Memory B cell (primary cell): ENCODE measurements at places on chromosomes 1 and 21.

DNA sequence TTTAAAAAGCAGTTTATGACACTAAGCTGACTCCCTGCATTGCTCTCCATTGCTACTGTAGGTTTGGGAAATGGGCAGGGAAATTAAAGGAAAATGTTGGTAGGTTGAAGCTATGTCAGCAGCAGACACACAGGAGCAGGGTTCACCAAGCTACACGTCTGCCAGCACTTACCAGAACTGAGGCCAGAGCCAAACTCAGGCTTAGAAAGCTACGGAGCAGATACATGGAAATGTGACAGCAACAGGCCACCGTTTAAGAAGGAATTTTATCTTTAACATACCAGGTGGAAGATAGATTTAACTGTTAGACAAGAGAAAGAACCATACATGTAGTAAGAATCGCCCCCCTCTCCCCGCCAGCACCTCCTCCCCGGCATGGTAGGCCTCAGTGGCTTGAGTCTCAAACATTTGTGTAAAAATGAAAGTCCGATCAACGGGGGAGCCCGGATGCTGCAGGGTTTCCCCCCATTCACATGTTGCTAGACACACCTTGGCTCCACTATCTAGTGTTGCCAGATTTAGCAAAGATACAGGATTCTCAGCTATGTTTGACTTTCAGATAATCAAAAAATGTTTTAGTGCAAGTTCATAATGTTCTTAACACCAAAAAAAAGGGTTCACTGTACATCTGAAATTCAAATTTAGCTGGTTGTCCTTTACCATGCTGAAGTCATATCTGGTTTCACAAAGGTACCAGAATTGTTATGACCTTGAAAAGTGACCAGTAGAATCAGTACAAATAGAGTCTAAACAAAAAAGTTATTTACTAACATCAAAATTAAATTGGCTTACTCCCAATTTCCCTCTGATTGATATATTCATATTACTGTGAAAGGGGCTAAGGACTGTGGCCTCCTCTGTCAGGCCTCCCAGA lies 6.7 kb downstream of the OR2T11 start:
- no peak for DNase-seq

- DNase-seq = no peak
Observed at GRCh38 chr1:153393926-153394325, 3.1 kb upstream of the S100A8 start.

- no peak for DNase-seq
Observed at GRCh38 chr1:58466630-58467241, 79.8 kb downstream of the OMA1 start.

GRCh38 chr1:52634111-52634510 lies 1.1 kb downstream of the SHISAL2A start:
- no peak for DNase-seq

DNA sequence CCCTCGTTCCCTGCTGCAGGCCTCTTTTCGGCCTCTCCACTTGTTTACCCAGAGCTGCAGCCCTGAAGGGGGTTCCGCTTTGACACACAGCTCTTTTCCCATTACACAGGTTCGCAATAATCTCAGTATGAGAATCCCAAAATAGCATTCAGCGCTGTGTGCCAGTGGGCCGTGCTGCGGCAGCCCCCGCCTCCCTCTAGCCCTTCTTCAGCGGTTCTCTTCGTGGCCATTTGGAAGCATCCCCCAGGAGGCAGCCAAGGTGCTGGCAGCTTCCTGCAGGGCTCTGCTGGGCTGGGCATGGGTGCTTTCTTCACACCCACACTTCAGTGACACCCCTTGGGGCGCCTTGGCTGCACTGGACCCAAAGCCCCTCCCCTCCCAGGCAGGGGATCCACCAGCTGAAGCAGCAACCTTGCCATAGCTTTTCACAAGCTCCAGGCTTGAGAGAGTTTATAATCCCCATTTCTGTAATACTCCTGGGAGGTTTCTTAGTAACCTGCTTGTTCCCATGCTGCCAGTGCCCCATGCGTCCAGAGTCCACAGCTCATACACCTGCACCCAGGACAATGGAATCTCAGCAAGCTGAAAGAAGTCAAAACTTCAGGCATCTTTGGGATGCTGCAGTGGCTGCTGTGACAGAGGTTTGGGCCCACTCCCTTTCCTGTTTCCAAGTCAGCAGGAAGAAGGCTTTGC lies 8.1 kb downstream of the NCF2 start:
- no peak for DNase-seq

- no peak for DNase-seq
Observed at GRCh38 chr1:232172563-232172962, 457.4 kb downstream of the SIPA1L2 start.

GRCh38 chr1:63882048-63882704 lies 108.4 kb downstream of the ROR1 start:
- DNase-seq = no peak

GRCh38 chr1:21217812-21218596 lies 41.3 kb upstream of the EIF4G3 start:
- peak; percentile 9 for DNase-seq

- DNase-seq = no peak
Observed at GRCh38 chr1:204307334-204307883, 52.3 kb downstream of the PLEKHA6 start.

DNA sequence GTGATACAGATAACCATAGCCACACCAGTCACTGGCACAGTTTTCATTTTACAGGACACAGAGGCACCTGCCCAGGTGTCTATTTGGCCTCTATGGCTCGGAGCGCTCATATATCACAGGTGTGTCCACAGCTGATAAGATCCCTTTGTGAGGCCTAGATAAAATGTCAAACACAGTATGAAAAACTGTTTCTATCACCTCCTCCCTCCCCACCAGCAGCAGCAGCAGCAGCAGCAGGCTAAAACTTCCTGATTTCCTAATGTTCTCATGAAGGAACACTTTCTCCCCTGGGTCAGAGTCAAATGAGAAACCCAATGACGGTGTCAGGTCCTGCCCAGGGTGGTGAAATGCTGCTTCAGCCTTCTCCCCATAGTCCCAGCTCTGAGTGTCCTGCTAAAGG lies 24.4 kb downstream of the ELAPOR1 start:
- DNase-seq = no peak

DNA sequence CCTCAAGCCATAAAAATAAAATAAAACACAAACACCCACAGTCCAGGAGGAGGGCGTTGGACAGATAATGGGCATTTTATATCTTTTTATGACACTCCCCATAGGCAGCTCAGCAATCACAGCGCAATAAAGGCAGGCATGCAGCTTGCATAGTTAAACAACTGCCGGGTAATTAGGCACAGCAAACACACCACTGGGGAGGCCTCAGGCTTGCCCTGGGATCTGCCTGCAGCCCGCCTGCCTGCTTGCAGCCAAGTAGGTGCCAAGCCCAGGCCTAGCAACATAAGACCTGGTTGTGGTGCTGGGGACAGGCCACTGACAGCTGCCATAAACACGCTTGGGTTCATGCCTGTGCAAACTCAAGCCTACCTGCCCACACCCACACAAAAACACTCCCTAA lies 54.2 kb downstream of the DMAP1 start:
- DNase-seq = no peak

DNA sequence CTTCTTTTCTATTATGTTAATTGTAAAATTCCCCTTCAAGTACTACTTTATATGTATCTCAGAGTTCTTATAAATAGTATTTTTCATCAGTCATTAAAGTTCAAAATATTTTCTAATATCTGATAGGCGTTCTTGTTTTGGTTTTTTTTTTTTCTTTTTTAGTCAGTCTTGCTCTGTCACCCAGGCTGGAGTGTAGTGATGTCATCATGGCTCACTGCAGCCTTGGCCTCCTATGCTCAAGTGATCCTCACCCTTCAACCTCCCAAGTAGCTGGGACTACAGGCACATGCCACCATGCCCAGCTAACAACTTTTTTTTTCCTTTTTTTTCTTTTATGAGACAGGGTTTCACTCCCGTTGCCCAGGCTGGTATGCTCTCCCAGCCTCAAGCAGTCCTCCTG lies 27.3 kb downstream of the AGMAT start:
- DNase-seq = no peak

DNA sequence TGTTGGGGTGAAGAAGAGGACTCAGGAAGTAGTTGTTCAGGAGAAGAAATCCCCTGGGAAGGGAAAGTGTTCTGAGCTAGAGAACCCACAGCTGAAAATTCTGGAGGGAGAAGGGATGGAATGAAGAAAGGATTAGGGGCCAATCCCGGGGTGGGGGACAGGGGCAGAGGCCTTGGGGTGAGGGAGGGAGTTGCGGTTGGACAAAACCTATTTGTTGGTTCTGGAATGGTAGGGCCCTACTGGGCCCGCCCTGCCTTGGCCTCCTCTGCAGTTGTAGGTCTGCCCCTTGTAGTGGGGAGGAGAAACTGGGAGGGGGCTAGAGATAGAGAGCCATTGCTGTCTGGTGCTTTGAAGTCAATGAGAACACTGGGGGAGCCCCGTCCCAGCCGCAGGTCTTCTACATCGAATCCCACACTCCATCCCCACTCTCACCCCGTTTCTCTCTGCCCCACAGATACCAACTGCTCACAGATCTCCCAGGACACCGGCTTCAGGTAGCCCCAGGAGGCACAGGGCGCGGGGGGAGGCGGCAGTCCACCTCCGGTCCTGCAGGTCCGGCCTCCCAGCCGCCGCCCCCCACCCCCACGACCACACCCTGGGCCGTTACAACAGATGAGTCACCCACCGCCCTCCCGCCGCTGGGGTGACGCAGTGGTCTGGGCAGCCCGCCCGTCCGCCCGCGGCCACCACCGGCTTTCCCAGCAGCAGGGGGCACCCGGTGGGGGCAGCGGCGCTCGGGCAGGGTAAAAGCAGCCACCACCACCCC lies 1.1 kb downstream of the TAGLN2 start:
- DNase-seq = peak; percentile 73

DNA sequence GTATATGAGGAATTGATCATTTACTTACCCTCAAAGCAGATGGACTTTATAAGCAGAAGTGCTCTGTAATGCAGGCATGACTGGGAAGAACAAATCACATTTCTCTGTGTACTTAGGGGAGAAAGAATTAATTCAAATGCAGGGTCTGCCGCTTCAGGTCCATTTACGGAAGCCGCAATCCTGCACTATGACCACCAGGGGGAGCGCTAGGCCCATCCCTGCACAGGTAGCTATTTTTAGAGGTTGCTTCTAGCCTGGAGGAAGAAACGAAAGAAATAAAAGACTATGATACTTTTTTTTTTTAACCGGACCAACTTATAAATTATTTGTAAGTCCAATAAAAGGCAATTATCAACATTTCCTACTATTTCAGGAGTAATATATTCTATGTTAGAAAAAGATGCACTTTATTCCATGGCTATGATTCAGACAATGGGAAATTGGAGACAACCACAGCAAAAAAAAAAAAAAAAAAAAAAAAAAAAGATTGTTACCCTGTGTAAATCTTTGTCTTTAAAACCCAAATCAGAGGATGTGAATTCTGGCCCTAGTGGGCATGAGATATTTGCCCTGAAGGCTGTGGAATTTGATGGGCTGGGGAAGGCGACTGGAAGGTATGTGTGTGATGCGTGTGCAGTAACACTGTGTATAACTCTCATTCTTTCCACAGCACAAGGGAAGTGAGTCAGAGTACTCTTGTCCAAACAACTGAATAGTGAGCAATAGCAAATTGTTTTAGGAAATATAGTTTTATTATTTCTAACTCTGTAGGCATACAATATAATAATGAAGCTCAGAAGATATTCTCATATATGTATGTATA lies 12.9 kb upstream of the FYB2 start:
- peak; percentile 63 for DNase-seq

DNA sequence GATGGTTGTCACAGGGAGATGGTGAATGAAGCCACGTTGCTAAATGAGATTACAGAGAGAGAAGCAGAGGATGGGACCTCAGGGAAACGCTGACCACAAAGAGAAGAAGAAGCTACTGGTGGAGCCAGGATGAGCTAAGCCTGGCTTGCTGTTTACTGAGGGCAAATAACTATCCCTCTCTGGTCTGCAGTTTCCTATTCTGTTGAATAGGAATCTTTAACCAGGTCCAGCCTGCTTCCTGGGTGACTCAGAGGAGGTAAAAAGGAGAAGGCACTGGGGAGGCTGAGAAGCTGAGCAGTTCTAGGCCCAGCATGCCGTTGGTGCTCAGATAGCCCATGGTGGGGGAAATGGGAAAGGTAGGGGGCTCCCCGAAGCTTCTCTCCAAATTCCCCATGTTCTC lies 29.6 kb downstream of the DMBX1 start:
- DNase-seq = no peak

DNA sequence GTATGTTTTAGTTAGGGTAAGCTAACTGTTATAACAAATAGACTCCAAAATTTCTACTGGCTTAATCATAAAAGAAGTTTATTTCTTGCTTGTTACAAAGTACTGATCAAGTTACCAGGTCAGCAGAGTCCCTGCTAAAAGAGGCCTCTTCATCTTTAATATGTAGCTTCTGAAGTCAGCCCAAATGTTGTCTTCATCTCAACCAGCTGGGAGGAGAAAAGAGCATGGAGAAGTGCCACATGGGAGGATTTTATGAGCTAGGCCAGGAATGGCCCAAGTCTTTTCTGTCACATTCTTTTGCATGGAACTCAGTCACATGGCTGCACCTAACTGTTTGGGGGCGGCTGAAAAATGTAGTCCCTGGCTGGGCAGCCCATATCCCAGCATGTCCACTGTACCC lies 63.2 kb upstream of the APOBEC4 start:
- DNase-seq = no peak

DNA sequence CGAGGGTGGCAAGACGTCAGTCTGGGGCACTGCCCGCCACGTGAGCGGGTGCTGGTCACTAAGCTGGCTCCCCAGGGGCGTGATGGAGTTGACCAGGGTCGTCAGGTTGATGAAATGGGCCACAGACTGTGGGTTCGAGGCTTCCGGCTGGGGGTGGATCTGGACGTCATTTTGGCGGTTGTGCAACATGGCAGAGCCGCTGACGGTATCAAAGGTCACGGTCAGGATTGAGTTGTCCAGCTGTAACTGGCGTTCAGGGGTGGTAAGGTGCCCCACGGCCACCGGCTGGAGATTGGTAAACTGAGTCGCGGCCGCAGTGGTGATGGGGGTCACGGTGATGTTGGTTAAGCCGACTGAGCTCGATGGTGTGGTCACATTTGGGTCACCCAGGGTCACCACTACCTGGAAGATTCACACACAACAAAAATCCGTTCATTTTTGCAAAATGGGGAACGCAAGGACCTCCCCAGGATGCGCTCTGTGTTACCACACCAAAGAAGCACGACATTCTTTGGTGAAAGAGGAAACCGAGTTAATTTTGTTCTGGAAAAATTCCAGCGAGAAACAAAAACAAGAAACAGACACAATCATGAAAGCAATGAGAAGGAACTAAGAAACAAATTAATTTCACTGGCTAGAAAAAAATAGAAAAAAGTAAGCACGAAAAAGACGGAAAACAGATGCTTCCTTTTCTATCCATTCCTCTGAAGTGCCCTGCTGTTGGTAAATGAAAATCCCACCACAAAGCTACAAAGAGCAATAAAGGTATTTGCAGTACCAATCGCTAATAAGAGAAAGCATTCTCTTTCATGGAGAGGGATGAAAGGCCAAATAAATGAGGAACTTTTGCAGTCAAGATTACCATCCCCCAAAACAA lies 34.7 kb upstream of the RIPK4 start:
- DNase-seq = no peak

DNA sequence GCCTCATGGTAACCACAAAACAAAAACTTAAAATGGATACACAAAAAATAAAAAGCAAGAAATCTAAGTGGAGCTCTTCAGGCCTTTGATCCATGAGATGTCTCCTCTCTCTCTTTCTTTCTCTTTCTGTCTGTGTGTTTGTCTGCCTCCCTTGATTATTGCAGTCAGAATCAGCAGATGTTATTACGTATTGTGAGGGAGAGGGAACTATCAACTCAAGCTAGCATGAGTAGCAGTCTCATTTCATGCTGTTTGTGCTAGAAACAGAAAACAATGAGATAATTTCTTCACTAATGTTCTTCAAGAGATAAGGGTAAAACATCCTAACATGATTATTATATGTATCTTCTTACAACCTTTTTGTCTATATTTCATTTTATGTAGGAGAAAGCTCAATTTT lies 103.7 kb upstream of the PDC start:
- DNase-seq = no peak
